ENCODE measurements at places on chromosomes 5 and 9.

- DNase-seq = no peak
Measured at GRCh38 chr5:151139015-151139414, 18.6 kb downstream of the ANXA6 start.

GRCh38 chr5:1785984-1786383 is 13.7 kb downstream of the MRPL36 start:
- DNase-seq = no peak

- DNase-seq = no peak
Measured at GRCh38 chr5:16803831-16804230, 132.3 kb downstream of the MYO10 start.

- peak; percentile 17 for DNase-seq
Measured at GRCh38 chr5:98214240-98215051, 559.0 kb upstream of the RGMB start.

All from GM04504 (cell line).